Urothelium cell line (cell line): ENCODE measurements at places on chromosomes 6 and 20.

- DNase-seq = no peak
Measured at GRCh38 chr20:61922411-61922810, 143.3 kb downstream of the TAF4 start.

- DNase-seq = no peak
Measured at GRCh38 chr6:33488339-33488738, 34.0 kb downstream of the ZBTB9 start.

DNA sequence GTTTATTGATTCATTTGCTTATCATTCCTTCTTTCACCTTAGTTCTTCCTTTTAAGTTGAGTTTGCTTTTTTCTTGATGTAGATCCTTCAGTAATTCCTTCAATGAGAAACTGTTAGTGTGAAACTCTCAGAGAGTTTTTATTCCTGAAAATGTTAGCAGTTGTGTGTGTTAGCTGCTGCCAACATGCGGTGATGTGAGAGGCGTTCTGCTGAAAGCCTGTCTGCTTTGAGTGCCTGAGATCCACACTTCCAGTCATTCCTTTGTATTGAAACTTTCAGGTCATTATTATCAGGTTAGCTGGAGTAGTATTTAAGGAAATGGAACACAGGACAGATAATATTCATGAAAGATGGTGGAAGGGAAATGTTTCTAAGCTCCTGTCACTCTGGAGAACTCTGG, 70.0 kb upstream of the SUPT3H start:
- DNase-seq = no peak

- DNase-seq = peak; percentile 79
Measured at GRCh38 chr20:44643596-44644229, 7.8 kb downstream of the ADA start.

DNA sequence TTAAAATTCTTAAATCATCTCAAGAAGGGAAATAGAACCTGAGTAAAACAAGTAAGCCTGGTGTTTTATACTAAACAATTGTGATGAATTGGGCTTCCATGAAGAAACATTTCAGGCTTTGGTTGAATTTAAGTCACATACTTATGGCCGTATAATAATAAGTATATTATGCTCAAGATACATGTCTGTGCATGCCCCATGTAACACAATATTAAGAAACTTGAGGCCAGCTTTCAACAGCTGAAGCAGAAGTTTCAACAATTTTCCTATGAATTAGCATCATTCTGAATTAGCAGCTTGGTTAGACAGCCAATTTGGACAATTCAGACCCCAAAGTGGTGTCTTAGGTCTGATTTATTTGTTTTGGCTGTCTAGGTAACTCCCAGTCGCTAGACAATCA, 243.7 kb downstream of the MYLK4 start:
- no peak for DNase-seq

DNA sequence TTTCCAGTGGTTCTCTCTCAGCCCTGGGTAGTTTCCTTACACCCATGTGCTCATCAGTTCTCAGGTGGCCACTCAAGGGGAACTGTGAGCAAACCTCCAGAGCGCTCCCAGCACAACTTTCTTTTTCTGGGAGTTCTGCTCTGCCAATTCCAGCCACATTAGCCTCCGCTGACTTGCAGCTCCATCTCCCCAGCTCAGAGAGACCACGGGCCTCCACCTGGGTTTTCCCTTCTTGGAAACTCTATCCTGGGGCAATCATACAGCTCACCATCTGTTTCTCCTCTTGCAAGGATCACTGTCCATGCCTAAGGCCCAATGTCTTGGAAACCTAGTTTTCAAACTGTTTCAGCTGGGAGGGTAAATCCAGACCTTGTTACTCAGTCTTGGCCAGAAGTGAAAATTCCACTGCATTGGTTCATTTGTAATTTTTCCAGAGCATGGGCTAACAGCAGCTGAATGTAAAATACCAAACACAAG, 129.9 kb downstream of the EYA2 start:
- no peak for DNase-seq

- DNase-seq = no peak
Measured at GRCh38 chr20:22394583-22394982, 189.8 kb downstream of the FOXA2 start.

DNA sequence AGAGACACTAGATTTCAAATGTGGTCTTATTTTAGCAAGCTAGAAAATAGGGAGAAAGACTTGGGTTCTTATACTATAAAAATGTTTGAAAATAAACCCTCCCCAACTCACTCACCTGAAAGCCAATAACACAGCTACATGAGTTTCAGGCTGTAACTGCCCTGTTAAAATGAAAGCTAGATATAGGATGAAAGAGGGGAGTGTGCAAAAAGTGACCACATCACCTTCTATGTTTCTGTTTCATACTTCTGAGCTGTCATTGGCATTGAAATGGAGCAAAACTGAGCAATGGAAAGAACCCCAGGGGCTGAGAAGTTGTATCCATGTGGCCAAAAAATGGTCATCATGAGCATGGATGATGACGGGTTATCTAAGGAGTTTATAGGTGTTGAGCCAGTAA, 148.1 kb upstream of the TENT5A start:
- DNase-seq = no peak

- peak; percentile 25 for DNase-seq
Measured at GRCh38 chr6:73073238-73073637, 152.1 kb downstream of the KHDC1L start.

- no peak for DNase-seq
Measured at GRCh38 chr6:70852667-70853246, 104.1 kb downstream of the B3GAT2 start.

- no peak for DNase-seq
Measured at GRCh38 chr6:56033401-56033800, 158.0 kb upstream of the BMP5 start.

DNA sequence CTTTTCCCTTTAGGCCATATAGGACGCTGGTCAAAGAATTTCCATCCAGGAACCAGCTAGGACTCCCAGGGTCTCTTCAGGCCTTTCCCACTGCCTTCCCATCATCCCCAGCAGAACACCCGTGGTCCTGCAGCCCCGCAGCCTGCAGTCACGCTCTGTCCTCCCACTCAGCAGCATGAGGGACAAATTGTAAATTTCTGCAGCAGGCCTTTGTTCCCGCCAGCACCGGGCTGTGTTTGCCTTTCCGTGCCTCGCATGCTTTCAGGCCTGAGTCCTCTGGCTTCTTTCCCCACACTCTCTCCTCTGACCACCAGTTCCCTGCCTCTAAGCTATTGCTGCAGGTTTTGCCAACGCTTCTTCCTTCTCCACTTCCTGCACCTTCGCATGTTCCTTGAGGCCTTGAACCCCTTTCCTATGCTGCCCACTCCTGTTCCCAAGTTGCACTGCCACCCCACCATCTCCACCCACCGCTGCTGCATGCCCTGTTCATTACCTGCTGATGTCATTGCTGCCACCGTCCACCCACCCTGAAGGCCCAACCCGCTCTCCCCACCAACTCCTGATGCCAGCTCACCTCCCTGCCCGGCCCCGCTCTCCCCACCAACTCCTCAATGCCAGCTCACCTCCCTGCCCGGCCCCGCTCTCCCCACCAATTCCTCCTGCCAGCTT, 49.8 kb downstream of the RNASET2 start:
- no peak for DNase-seq

- DNase-seq = no peak
Measured at GRCh38 chr6:44201638-44202303, 15.0 kb upstream of the MYMX start.

DNA sequence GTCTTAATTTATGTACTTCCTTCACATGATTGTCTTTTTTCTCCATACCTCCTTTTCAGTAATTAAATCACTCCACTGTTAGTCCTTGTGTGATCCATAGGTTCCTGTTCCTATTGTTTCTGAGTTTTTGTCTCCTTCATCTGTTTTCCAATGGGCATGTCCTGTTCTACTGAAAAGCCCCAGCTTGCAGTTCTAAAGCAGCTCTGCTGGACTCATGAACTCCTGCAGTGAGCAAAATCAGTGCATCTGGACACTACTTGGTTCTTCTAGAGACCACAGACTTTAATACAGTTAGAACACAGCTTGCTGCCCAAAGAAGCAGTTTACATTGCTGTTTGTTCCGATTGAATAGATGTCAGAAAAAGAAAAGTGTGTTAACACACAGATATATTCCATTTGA, 593.3 kb upstream of the HS3ST5 start:
- DNase-seq = no peak

DNA sequence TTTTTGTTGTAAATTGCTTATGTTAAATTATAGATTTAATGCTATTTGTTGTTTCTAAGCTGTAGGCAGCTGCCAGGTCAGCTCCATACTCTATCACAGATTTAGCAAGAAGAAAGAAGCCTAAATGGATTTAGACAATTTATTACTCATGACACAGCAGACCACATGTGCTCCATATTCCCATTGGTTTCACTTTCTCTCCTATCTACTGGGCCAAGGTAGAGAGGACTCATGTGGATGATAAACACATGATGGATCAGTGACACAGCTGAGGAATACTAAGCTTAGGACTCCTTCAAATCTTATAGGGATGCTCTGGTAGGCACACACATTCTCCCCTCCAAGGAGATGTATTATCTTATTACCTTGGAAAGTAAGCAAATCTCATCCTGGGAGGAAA, 553.0 kb upstream of the ADGRB3 start:
- DNase-seq = no peak

GRCh38 chr6:1110164-1110563, 201.7 kb upstream of the FOXQ1 start:
- no peak for DNase-seq

DNA sequence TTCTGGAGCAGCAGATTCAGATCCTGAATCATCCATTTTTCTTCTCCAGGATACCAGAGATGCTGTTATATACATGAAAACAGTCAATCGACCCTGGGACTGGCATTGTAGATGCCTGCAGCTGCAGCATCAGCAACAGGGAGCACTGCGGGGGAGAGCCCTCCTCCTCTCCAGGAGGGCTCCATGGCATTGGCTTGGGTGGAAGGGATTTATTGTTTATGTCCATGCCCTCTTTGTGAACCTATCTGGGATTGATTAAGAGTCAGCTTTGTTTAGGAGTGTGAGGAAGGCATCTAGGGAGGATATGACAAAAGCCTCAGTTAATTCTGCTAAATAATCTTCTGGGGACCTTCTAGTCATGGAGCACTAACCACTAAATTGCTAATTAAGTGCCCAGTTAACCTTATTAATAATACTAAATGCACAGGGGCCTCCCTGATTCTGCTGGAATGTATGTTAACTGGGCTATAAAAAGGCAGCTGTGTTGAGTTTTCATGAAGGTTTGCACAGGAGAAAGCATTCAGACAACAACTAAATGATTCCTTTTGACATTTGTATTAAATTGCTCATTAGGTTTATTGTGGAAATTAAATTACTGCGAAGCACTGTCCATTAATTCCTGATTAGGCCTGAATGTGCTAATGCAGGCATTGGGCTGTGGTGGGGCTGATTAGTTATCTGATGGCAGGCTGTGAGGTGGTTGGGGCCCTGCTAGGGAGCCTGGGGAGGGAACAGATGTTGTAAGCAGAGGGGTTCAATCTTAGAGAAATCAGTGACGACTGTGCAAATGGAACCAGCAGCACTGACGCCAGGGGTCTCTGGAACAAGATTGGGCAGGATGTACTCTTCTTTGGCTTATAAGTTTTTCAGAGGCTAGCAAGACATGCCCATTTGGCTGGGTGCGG, 57.6 kb downstream of the IMPG1 start:
- DNase-seq = no peak
